ENCODE measurements at places on chromosomes 11 and 22.

GRCh38 chr11:1502954-1503707 lies 16.6 kb upstream of the MOB2 start:
- DNase-seq: no peak

- peak; percentile 13 for DNase-seq
Observed at GRCh38 chr22:31947296-31947695, 3.0 kb downstream of the YWHAH start.

- no peak for DNase-seq
Observed at GRCh38 chr11:68948935-68949334, 31.9 kb downstream of the MRGPRD start.

DNA sequence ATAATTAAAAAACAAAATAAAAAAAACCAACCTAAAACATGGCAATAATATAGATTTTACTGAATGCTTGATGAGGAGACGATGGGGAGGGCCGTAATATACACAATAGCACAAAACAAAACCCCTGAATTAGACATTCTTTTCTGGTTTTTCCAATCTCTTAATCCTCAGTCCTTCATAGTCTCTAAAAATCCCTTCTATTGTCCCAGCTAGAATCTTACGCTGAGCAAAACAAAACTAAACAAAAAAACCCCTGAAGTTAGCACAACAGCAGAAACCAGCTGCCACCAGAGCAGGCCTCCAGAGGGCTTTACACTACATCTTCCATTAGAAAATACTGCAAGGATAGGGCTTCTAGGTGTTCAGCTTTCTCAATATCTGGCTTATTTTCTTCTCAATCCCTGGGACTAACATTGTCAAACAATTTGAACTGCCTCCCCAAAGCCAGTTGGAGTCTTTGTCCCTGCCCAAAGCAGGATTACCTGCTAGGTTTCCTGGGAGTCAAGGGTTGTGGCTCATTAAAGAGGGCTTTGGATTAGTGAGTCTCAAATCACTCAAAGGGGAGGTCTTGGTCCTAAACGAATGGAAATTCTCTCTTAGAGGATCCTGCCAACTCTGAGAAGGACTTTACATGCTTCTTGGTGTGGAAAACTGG lies 2.1 kb upstream of the RNF26 start:
- DNase-seq: no peak

GRCh38 chr11:64766881-64767280 lies 7.1 kb upstream of the PYGM start:
- no peak for DNase-seq

- DNase-seq: no peak
Observed at GRCh38 chr11:110410651-110411050, 19.1 kb upstream of the FDX1 start.

- no peak for DNase-seq
Observed at GRCh38 chr11:62505440-62506091, 41.0 kb downstream of the AHNAK start.

- DNase-seq: no peak
Observed at GRCh38 chr11:21636561-21636960, 556.3 kb upstream of the ANO5 start.

GRCh38 chr11:76626921-76627401 lies 43.6 kb downstream of the LRRC32 start:
- DNase-seq: no peak

DNA sequence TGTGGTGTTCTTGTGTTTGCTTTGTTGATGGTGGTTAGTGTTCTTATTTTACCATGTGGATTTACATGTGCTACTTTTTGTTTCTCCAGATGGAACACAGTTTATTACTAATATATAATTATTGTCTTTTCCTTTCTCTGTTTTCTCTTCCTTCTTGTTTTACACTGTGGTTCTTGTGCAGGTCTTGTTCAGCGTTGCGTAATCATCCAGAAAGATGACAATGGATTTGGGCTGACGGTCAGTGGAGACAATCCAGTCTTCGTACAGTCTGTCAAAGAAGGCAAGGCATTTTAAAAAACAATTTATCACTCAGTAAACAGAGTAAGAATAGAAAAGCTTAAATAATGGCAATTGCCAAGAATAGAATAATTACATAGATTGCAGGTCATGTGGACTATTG lies 84.4 kb downstream of the ARHGEF12 start:
- no peak for DNase-seq

- DNase-seq: no peak
Observed at GRCh38 chr22:40648386-40648785, 11.9 kb upstream of the MRTFA start.

GRCh38 chr11:13208921-13209320 lies 68.7 kb upstream of the BMAL1 start:
- no peak for DNase-seq

GRCh38 chr22:27705408-27706080 lies 96.0 kb downstream of the MN1 start:
- DNase-seq: no peak

DNA sequence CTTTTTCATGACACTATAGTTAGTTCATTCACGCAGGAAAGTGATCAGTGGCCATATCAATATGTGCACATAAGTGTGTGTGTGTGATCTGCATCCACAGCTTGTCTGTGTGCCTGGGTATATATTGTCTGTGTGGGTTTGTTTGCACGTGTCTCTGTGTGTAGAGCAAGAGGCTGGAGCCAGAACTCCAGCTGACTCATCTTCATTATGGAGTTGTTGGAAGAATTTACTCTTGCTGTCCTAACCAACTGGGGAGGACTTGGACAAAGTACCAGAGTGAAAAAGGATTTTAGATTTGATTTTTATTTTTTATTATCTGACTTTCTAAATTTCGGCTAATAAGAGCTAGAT lies 63.9 kb downstream of the TP53I11 start:
- DNase-seq: no peak

DNA sequence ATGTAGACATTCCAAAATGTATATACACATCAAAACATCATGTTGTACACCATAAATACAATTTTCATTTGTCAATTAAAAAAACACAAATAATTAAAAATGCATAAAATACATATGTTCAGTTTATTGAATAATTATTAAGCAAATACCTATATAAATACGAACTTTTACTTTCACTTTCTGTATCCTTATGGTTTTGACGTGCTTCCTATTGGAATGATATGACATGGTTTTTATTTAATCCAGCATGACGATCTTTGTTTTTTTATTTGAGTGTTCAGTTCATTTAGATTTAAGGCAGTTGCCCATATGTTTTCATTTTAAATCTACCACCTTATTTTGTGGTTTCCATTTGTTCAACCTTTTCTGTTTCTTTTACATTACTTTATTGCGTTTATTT lies 198.3 kb upstream of the PLET1 start:
- no peak for DNase-seq

DNA sequence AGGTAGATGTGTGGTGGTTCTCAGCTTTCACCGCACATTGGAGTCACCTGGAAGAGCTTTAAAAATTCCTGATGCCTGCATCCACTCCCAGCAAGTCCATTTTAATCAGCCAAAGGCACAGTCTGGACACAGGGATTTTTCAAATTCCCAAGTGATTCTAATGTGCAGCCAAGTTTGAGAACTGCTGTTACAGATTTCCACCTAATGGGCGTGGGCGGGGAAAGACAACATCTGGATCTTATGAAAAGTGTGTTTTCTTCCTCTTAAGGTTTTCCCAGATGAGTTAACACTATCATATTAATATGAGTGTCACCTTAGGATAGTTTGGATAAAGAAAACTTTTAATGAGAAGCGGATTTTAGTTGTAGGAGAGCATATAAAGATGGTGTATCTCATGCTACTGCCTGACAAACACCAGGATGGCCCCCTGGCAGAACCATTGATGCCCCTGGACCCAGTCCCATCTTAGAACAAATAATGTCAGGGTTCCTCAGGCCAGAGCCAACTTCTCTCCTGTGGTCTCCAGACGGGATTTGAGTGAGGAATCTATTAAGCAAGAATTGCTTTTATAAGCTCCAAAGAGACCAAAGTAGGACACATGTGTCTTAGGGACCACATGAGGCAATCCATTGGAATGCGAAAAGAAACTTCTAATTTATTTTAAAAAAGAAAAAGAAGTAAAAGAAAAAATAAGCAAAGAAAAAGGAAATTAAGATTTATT lies 31.9 kb downstream of the POU2AF1 start:
- DNase-seq: no peak

- DNase-seq: peak; percentile 61
Observed at GRCh38 chr22:44448271-44448830, 49.7 kb downstream of the RTL6 start.

GRCh38 chr11:34427186-34427805 lies 11.4 kb upstream of the CAT start:
- no peak for DNase-seq

GRCh38 chr22:18055619-18056160 lies 22.1 kb upstream of the PEX26 start:
- no peak for DNase-seq

- no peak for DNase-seq
Observed at GRCh38 chr11:133842730-133843129, 2.6 kb downstream of the SPATA19 start.

GRCh38 chr11:33887886-33888285 lies 4.0 kb downstream of the LMO2 start:
- DNase-seq: no peak

- no peak for DNase-seq
Observed at GRCh38 chr22:49593509-49593908, 234.2 kb downstream of the BRD1 start.

- no peak for DNase-seq
Observed at GRCh38 chr11:2213384-2213842, 41.8 kb upstream of the TH start.

GRCh38 chr22:18029686-18030267 lies 5.4 kb upstream of the MICAL3 start:
- no peak for DNase-seq

- DNase-seq: peak; percentile 64
Observed at GRCh38 chr11:83836883-83837654, 550.9 kb upstream of the CCDC90B start.

- peak; percentile 36 for DNase-seq
Observed at GRCh38 chr11:41950470-41951143, 491.2 kb upstream of the LRRC4C start.

DNA sequence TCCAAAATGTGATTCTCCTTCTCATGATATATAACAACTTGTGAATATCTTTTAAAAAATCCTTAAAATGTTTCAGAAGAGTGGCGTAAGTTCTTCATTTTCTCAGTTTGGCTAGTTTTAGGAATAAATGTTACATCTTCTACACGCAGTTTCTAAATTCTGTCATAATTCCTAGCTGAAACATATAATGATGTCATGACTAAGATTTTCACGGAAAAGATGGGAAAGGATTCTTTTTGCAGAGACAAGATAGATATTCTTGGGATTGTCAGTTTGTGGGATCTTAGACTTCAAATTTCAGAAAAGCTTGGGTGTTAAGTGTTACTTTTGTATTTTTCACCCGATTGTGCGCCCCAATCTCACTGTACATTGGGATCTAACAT lies 1.7 kb downstream of the EED start:
- no peak for DNase-seq

GRCh38 chr11:93340223-93340622 lies 9.7 kb downstream of the DEUP1 start:
- DNase-seq: no peak

DNA sequence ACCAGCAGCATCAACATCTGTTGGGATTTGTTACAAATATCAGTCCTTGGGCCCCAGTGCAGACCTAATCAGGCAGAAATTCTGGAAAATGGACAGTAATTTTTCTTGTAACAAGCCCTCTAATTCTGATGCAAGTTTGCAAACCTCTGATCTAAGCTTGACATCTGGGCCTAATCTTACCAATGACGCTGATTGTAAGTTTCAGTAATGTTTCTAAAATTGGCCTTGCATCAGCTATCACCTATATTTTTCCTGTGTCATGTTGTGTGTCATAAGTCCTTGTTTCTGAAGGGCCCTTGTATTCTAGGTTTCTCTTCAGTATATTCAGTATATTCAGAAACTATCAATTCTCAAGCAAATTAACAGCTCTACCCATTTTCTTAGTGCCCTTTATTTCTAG lies 36.4 kb downstream of the ZNF215 start:
- no peak for DNase-seq

- DNase-seq: no peak
Observed at GRCh38 chr11:72781313-72782080, 12.3 kb downstream of the STARD10 start.

- no peak for DNase-seq
Observed at GRCh38 chr11:115084231-115084630, 405.9 kb downstream of the NXPE2 start.

DNA sequence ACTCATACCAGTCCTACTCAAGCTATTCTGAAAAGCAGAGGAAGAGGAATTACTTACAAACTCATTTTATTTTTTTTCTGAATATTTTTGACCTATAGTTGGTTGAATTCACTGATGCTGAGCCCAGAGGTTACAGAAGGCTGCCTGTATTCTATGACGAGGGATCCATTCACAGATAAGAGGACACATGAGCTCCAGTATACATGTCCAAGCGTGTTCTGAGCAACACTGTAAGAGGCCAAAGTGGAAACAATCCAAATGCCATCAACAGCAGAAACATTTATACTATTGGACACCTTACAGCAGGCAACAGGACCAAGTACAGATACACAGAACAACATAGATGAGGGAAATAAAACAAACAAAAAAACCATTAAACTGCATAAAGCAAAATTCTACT lies 10.3 kb downstream of the KDM4E start:
- no peak for DNase-seq

- no peak for DNase-seq
Observed at GRCh38 chr11:122418032-122418431, 237.5 kb upstream of the UBASH3B start.

DNA sequence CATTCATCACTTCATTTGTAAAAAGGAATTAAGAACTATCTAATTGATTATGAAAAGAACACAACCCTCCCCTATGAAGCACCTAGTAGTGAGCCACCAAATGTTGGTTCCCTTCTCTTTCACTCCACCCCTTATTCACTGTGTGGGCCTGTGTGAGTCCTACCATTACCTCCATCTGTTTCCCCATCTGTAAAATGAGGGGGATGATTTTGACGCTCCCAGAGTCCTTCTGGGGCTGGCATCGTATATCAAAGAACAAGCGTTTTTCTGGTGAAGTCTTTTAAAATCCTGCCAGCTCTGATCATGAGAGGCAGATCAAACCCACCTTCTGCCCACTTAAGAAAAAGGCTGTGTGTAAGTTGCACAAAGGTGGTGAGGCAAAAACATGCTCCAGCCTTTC lies 96.6 kb upstream of the SEZ6L start:
- no peak for DNase-seq

GRCh38 chr11:80948781-80949180 lies 1508.0 kb upstream of the TENM4 start:
- DNase-seq: no peak

- DNase-seq: no peak
Observed at GRCh38 chr11:31340903-31341572, 28.5 kb downstream of the DCDC1 start.

DNA sequence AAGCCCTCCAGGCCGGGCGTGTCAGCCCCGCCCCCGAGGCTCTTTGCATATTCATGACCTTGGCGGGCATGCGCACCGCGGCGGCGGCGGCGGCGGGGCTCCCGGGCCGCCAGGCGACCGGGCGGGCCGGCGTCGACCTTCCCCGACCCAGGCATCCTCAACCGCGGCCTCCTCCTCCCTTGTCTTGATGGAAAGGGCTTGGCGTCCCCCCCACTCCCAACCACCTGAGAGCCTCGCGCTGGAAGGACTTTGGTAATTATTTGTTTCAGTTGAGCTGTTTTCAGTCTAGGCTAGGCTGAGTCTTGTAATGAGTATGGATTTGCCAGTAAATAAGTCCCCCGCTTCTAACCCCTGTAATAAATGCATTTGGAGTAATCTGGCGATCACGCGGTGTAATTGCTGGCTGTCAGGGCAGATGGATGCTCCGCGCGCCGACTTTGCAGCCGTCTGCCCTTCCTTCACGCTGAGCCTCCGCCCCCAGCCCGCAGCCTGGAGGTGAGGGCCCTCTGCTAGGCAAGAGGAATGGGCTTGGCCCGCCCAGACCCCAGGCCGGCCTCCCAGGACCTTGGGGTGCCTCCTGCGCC lies 25.2 kb downstream of the FLRT1 start:
- DNase-seq: peak; percentile 41

- no peak for DNase-seq
Observed at GRCh38 chr11:61955422-61956135, 5.4 kb downstream of the BEST1 start.

Measured in NCI-H1436 (cell line).